ENCODE measurements at places on chromosomes 2 and 18.
A peak's percentile ranks its signal among the peaks of the same experiment; 100 is the strongest.

GRCh38 chr2:169877398-169877797 is 50.1 kb downstream of the UBR3 start:
- DNase-seq = peak; percentile 10

- no peak for DNase-seq
These were observed 438.2 kb downstream of the SLC4A3 start for GRCh38 chr2:220065581-220065980.

GRCh38 chr2:153196378-153197058 is 282.0 kb downstream of the RPRM start:
- no peak for DNase-seq

- DNase-seq = peak; percentile 8
These were observed 207.6 kb upstream of the CCDC150 start for GRCh38 chr2:196431957-196432356.

DNA sequence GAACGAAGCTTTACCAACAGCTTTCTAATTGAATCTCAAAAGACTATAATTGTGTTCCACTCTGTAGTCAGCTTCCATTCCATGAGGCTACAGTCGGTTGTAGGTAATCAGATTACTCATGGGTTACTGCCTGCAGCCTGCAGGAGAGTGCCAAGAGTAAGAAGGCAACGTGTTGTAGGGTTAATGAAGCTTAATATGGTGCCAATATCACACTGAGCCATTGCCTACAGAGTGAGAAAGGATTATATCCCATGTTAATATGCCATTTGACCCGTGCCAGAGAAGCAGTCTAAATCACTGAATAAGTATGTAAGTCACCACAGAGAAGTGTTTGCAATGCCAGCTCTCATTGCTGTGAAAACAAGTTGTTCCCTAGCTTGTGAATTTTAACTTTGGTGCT is 734.5 kb upstream of the ACVR2A start:
- DNase-seq = no peak

GRCh38 chr2:75277111-75277510 is 77.8 kb upstream of the TACR1 start:
- DNase-seq = no peak

GRCh38 chr2:26614216-26615138 is 26.7 kb downstream of the CIB4 start:
- DNase-seq = no peak

DNA sequence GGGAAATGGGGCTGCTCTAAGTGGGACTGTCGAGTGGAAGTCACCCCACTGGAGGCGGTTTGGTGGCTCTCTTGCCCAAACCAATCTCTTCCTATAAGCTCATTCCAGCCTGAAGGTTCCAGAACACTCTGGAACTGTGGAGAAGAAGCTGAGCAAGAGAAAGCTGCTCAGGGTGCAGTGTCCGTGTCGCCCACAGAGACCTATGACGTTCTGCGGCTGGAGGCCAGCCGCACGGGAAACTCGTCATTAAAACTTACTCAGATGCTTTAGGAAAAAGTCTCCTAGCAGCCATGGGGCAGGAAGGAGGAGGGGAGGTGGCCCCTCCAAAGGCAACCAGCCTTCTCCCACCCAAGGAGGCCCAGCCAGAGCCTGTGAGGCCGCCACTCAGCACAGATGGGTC is 41.7 kb downstream of the ADCY3 start:
- DNase-seq = no peak

- no peak for DNase-seq
These were observed 2.9 kb downstream of the CTLA4 start for GRCh38 chr2:203870481-203870880.

DNA sequence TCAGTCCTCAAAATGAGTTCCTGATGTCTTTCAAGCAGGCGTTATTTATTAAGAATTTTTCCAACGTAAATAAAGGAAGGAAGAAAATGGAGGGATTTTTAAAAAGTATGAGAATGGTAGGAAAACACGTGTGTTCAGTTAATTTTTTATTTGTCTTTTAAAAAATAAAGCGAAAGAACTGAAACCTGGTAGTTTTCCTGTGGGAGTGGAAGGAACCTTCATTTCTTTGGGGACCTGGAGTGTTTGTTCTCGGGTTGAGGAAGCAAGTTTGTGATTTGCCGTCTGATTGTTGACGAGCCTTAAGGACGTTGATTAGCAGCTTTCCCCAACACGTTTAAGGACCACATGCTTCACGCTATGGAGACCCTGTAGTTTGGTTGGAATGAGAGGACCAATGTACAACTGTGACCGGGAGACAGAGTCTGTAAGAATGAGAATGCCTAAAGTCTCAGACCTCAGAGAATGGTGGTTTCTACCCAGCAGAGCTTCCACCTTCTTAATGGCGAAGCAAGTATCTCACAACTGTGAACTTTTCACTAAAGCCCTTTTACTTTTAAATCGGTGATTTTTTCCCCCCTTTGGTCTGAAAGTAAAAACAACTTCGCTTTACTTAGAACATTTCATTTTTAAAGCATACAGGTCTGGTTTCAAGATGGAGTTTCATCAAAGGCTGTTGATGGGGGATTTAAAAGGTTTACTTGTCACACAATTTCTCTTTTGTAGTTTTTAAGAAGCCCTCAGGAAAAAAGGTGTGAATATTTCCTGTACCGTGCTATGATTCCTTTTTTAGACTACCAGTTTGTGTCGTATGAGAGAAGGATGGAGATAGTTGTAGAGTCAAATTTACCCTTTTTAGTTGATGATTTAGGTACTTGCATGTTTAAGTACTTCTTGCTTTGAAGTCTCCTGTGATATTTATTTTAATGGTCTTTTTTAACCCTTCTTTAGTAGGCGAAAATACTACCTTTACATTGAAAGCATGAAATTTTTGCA is 1.4 kb downstream of the TTC39C start:
- no peak for DNase-seq

DNA sequence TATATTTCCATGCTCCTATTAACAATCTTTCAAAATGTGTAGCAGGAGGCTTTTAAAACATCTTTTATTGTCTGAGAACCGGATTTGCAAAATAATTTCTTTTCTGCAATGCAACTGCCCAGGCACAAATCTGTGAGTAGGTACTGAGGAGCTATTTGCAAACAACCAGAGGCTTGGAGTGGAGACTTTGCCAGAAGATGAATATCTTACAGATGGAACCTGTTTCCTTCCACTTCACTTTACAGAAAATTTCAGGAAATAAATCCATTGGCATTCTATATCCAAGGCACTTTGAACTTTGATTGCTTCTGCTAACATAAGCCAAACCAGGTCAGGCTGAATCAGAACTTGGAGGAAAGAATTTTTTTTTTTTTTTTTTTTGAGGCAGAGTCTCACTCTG is 237.4 kb upstream of the REV1 start:
- DNase-seq = no peak

GRCh38 chr2:60573251-60573650 is 19.8 kb upstream of the BCL11A start:
- no peak for DNase-seq

DNA sequence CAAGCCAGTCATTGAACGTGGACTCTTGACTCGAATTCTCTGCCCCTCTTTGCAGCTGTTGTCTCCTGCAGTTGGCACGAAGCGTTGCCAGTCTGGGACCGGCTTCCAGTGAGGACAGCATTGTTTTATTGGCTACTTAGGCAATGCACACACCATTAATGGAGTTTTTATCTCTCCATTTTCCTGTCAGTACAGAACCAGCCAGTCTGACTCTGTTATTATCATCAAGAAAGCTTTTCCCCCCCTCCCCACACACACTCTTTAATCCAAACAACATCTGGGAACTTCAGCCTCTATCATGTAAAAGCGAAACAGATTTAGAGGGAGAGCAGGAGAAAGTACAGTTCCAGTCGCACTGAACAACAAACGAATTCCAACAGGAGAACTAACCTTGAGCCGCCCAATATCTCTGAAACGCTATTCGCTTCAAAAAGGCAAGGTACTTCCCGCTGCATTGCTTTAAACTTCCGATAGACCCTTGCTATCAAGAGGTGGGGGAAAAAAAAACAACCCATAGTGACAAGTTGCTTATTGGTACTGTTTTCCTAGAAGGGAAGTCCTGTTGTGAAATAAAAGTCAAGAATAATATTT is 38.2 kb downstream of the ACVR1 start:
- DNase-seq = no peak

DNA sequence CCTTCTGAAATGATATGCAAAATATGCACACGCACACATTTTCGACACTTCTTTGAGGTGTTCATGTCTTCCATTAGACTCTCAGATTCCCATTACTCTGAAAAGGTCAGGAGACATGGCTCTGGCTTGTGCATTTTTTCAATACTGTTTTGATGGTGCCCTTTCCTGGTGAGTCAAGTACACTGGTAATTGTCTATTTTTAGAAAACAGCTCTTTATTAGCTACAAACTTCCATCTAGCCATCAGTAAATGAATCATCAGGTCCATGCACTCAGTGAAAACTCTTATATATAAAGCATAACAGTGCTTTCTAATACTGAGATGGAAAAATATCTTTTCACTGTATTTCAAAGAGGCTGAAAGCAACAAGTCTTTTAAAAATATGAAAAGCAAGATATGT is 194.9 kb downstream of the GALNT1 start:
- DNase-seq = no peak

- no peak for DNase-seq
These were observed 32.6 kb downstream of the ALPK2 start for GRCh38 chr18:58596265-58596681.

DNA sequence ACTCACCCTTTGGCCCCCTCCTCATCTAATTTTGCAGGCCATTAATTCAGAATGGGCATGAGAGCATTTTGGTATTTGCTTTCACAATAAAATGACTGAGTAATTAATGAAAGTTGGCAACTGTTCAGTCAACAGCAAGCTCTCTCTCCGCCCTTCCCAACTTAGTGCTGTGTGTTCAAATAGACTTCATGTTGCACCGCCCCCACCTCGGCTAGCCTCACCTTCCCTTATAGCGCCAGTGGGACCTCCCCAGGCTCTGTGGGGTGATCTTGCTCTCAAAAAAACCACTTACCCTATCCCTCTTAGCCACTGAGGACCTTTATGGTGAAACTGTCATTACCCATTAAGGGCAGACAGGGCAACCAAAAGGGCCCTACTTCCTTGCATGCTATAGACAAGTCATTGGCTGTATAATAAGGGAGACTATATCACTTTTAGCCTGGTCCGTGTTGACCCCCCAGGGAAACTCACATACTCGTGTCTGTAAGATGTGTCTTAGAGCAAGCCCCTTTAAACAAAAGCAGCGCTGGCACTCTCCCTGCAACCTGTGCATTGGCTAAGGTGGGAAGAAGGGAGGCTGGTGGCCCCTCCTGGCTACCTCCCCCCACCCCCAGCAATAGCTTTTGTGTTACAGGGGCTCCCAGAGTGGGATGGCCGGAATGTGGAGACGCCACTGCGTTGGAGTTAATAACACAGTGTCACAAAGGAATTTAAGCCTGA is 15.2 kb downstream of the EN1 start:
- DNase-seq = no peak

- no peak for DNase-seq
These were observed 171.8 kb downstream of the ASXL3 start for GRCh38 chr18:33749834-33750233.

GRCh38 chr2:79935771-79936657 is 368.5 kb downstream of the LRRTM1 start:
- DNase-seq = peak; percentile 62

GRCh38 chr2:218391202-218391601 is 8.5 kb upstream of the CTDSP1 start:
- DNase-seq = no peak

DNA sequence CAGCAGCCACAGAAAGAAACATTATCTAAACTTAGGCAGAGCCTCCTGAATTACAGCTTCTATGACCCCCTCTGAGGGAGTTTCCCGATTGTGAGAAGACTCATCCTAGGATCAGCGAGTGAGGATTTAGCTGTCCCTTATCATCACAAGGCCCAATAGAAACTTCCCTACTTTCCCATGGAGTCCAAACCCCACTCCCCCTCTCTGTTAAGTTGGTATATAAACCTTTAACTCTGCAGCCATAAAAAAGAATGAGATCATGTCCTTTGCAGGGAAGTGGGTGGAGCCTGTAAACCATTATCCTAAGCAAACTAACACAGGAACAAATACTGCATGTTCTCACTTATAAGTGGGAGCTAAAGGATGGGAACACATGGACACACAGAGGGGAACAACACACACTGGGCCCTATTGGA is 78.8 kb downstream of the MYL12B start:
- no peak for DNase-seq

DNA sequence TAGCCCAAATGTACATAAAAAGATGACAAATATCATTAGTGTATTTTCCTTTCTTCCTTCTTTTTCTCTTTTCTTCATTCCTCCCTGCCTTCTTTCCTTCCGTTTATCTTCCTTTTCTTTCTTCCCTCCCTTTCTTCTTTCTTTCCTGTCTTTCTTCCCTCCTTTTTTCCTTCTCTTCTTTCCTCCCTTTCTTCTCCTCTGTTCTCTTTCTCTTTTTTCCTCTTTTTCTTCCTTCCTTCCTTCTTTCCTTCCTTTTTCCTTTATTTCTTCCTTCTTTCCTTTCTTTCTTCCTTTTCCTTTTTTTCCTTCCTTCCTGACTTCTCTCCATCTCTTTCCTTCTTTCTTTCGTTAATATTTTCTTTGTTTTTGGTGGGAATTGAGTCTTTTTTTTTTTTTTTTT is 256.9 kb upstream of the CNTNAP5 start:
- DNase-seq = no peak

DNA sequence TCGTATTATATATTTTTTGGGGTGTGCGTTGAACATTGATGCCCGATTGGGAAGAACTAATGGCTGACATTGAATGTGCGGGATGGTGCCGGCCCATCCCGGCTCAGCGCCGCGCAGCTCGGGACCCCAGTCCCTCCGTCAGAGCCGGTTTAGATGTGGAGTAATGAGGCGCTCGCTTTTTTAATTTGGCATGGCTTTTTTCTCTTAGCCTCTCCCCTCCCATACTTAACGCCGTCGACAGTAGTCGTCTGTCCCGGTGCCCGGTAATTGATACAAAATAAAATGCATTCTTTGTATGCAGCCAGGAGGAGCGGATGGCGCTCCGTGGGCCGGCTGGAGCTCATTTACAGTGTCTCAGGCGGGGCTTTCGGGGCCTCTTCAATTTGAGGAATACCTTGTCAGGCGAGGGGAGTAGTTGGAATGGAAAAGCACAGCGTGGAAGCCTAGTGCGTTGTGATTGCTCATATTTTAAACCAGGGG is 209.2 kb downstream of the GBX2 start:
- no peak for DNase-seq

DNA sequence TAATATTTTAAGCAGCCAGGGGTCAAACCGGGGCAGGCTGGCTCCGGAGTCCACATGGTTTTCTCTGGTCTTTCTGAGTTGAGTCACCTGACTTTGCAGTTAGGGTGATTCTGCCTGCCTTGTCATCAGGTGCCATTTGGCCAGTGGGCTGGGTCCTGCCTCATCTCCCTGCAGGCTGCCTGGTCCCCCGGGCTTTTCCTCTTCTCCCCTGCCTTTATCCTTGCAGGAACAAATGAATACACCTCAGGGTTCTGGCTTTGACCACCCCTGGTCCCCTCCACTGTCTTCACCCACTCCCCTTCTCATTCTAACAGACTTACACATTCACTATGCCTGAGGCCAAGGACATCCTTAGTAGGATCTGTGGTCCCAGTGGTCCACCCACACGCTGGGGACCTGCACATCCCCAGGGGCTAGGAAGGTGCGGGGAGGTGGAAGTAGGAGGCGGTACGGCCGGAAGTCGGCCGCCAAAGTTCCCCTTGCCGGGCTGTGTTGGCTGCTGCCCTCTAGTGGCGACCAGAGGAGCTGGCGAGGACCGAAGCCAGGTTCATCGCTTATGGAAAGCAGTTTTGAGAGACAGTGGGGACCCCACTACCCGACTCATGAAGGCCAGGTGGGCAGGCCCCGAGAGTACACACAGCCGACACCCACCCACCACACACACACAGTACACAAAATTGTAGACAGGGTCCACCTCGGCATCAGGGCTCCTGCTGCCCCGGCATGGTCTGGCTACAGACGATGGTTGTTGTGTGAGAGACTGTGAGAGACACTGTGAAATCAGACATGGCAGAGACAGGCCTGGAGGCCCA is 6.3 kb upstream of the TEX261 start:
- DNase-seq = peak; percentile 45

Data from fibroblast of the conjunctiva (primary cell).